HT-29 (cell line): ENCODE measurements at places on chromosomes 5 and 9. TPM values are rescaled to one million over a fixed set of nuclear protein-coding genes. Genes with fewer than 3 reads are reported as not detected.

DNA sequence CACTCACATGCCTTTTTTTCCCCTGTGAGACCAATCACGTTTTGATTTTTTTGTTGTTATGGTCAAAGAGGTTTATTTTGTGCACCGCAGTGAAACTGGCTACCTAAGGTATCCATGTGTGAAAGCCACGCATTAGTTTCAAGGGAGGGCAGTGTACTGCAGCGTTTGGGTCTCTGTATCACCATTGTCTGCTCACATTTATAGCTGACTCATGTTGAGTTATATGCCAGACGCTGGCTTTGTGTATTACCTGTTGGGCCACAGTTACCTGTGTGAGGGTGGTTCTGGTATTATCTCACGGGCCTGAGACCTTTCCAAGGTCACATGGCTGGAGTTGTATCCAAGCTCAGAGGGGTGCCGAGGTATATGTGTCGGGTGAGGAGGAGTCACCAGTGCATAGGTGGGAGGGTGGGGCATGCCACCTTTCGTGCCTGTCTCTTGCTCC lies 75.8 kb downstream of the ARHGAP26 start:
- DNase-seq = peak; percentile 65

The FIBCD1 gene
- total RNA-seq = 0.03 and 1.5 TPM in 2 replicates

DNA sequence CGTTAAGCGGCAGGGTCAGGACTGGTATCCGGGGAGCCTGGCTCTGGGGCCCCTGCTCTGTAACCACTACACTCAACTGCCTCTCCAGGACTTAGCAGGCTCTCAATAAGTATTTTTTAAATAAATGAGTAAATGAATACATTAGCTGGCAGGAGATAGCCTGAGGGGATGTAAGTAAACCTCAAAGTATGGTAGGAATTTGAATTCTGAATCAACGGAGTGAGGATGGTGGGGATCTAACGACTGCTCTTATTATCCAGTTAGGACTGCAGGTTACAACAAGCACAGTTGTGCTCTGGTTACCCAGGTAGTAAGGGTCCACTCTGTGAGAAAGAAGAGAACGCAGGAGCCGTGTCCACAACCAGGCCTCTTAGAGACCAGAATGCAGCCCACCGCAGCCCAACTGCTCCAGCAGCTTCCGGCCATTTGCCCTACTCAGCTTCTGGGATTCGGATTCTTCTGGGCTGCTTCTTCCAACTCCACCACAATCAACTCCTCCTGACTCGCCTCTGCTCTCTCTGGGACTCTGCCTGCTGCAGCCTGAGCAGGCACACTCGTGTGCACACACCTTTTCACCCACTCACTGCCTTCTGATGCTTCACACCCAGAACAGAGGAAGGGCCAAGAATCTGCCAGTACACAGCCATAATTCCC lies 52.6 kb downstream of the MED27 start:
- DNase-seq = no peak

The GARIN3 gene
- not detected in 2 replicates for total RNA-seq

DNA sequence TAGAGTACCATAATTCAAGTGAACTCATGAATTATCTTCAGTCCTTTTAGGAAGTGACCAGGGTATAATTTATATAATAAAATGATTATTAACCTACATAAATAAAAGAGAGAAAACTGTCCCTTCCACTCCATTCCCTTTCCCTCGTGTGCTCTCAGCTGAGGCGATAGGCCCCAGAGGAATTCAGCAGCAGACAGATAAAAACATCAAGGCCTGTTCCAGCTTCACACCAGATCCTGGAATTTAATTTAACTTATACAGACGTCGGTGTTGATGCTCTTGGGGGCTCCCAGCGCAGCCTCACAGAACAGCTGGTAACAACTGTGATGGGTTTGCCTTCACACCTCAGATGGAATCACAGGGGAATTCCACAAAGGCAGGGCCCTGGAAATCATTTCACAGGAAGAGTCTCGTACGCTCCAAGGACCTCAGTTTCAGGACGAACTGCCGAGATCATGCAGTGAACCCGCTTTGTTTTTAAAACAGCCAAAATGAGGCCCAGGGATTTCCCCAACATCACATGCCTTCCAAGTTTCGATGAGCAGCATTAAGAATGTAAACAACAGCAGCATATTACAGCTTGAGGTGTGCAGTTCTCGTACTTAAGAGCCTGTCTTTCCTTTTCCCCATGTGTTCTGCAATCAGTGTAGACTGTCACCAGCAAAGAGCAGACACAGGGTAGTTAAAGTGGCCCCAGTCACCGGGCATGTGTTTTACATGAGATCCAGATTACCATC lies 73.6 kb upstream of the ALDH1B1 start:
- DNase-seq = no peak

GRCh38 chr5:137291436-137291835 lies 207.7 kb downstream of the SPOCK1 start:
- no peak for DNase-seq

The PCDHB4 gene
- not detected in 2 replicates for total RNA-seq

GRCh38 chr5:17306726-17307091 lies 89.3 kb downstream of the BASP1 start:
- no peak for DNase-seq

The SETD9 gene
- 6.9 and 7.0 TPM in 2 replicates for total RNA-seq

- no peak for DNase-seq
Measured at GRCh38 chr9:114371973-114372917, 15.5 kb downstream of the AKNA start.

DNA sequence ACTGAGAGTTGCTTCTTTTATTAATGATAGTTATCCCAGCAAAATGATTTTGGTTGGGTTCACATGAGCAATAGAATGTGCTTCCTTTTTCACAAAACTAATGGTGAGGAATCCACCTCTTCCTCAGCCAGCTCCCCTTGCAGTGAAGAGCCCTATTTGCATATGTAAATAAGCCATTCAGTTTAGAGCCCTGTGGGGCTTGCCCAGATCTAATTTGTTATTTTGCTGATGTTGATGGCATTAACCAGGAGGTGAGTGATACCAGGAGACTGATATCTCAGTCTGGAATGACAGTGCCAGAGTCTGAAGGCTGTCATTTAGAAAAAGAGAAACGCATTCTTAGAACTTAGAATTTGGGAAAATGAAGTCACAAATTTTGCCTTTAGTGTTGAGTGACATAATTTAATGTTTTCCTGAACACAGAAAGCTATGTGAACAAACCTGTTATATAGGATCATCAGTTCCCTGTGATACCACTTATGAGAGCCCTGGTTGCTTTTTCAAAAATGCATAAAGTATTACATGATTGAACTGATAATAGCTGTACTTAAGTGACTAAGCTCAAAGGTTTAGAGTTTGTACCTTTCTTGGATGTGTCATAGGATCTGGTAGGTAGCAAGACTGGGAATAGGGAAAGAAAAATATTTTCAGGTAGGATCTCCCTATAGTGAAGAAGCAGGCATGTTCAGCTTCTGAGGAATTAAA lies 271.6 kb downstream of the MAST4 start:
- DNase-seq = no peak

- no peak for DNase-seq
Measured at GRCh38 chr5:126335886-126336285, 87.3 kb upstream of the GRAMD2B start.

DNA sequence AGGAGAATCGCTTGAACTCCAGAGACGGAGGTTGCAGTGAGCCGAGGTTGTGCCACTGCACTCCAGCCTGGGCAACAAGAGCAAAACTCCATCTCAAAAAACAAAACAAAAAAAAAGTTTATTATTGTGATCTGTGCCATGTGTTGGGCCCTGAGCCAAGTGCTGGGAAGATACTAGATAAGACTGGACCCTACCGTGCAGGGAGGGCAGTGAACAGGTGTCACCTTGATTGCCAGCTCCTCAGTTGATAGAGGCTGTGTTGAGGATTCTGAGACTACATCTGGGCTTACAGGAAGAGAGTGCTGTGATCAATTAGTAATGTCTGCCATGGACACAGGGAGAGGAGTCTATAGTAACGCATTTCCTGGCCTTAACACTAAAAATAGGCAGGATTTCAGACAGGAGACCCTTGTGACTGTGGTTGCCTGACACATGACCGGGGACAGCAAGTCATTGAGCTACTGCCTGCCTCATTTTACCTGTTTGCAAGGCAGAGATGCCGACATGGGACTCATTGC lies 201.5 kb downstream of the C9orf50 start:
- DNase-seq = no peak

The HTR1A gene
- not detected in 2 replicates for total RNA-seq

The ZNF462 gene
- total RNA-seq = 0.26 and 0.92 TPM in 2 replicates

DNA sequence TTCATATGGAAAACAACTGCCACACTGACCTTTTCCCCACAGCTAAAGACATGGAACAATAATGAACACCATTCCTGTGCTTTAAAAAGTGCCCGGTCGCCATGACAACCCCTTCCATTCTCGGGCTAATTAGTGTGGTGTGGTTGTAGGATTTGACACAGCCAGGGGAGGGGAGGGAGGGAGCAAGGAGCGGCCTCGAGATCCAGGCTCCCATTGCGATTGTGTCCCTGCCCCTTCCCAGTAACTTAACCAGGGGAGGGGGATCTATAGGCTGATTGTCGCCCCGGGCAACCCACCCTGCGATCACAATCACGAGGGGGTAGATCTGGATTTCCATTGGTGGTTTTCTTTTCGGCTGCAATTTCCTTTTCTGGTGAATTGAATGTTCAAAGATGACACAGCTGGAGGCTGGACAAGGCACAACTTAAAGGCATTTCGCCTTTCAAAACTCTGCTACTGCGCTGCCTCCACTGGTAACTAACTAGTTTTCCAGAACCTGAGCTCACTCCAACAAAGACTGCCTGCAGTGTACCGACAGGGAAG lies 96.7 kb upstream of the RETREG1 start:
- no peak for DNase-seq

- peak; percentile 94 for DNase-seq
Measured at GRCh38 chr5:67770431-67771025, 445.0 kb upstream of the PIK3R1 start.

DNA sequence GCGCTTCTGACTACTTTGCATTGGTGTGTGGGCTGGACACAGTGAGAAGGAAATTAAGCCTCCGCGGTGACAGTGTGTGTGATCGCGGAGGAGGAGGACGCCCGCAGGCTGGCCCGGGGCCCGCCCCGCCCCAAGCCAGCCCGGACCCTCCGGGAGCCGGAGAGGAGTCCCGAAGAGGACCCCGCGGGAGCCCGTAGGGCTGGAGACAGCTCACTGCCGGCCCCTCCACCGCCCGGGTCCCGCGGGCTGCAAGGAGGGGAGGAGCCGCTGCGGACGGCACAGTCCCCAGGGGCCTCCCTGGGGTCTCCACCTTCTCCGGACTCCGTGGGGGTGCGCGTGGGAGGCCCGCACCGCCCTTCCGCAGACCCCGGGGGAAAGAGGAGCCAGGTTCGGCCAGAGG lies 146.4 kb upstream of the ERCC6L2 start:
- DNase-seq = no peak

The SLC34A1 gene
- total RNA-seq = not detected in 2 replicates

DNA sequence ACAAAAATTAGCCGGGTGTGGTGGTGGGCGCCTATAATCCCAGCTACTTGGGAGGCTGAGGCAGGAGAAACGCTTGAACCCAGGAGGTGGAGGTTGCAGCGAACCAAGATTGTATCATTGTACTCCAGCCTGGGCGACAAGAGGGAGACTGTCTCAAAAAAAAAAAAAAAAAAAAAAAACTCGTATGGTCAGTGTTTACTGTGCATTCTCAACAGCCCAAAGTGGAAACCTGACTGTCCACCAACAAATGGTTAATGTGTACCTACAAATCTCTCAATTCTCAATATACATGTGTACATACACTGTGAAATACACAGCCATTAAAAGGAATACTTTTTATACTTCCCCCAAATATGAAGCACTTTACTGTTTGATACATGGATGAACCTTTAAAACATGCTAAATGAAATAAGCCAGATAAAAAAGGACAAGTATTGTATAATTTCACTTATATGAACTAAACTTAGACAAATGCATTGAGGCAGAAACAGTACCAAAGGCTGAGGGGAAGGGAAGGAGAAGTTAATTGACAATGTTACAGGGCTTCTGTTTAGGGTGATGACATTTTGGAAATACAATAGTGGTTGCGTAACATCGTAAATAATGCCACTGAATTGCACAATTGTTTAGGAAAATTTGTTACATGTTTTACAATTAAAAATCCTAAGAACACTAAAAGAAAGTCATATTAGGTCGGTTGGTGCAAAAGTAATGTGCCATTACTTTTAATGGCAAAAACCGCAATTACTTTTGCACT lies 16.5 kb downstream of the DNAJA1 start:
- peak; percentile 18 for DNase-seq

DNA sequence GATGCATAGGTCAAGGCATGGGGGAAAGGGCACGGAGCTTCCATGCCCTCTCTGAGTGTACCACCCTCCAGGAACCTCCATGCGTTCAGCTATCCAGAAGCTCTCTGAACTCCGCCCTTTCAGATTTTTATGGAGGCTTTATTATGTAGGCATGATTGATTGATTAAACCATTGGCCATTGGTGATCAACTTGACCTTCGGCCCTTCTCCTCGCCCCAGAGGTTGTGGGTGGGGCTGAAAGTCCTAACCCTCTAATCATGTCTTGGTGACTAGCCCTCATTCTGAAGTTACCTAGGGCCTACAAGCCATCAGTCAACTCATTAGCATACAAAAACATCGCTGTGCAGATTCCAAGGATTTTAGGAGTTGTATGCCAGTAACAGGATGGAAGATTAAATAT lies 323.7 kb upstream of the KLF4 start:
- DNase-seq = no peak

- peak; percentile 22 for DNase-seq
Measured at GRCh38 chr5:81750308-81751008, 439 bp downstream of the SSBP2 start.

- DNase-seq = peak; percentile 69
Measured at GRCh38 chr5:145975361-145976066, 39.1 kb downstream of the SH3RF2 start.

DNA sequence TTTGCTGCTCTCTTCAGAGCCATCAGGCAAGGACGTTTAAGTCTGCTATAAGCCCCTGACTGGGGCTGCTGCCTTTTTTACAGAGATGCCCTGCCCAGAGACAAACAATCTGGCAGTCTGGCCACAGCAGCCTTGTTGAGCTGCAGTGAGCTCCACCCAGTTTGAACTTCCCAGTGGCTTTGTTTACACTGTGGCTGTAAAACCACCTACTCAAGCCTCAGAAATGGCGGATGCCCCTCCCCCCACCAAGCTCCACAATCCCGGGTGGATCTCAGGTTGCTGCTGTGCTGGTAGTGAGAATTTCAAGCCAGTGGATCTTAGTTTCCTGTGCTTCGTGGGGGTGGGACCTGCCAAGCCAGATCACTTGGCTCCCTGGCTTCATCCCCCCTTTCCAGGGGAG lies 59.7 kb upstream of the SNCAIP start:
- peak; percentile 75 for DNase-seq

The RFX3 gene
- total RNA-seq = 3.4 and 4.6 TPM in 2 replicates

The GAPT gene
- total RNA-seq = not detected in 2 replicates

DNA sequence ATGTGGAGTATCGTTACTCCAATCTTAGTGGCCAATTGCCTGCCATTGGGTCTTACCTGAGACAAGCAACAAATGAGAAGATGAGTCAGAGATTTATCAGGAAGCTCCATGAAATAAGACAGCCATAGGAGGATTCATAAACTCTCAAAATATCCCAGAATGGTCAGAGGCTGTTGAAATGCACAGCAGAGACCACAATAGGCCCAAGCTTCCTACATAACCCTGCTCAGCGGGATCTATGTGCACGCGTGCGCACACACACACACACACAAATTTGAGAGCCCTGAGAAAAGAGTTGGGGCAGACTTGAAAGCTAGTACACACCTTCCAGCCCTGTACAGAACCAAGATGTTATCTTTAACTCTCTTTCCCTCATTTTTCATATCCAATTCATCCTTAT lies 9.8 kb downstream of the UIMC1 start:
- DNase-seq = no peak

- DNase-seq = no peak
Measured at GRCh38 chr5:173557123-173557903, 59.1 kb downstream of the BOD1 start.
